ENCODE measurements at places on chromosomes 13 and 19. TPM values are rescaled to one million over a fixed set of nuclear protein-coding genes. Genes with fewer than 3 reads are reported as not detected.
A peak's percentile ranks its signal among the peaks of the same experiment; 100 is the strongest.

BEST2 gene
- total RNA-seq: not detected

GSX1 gene
- total RNA-seq: not detected

ZNF44 gene
- total RNA-seq: 22.1 TPM

BIVM gene
- 47.9 TPM for total RNA-seq

RASAL3 gene
- 0.51 TPM for total RNA-seq

- no peak for DNase-seq
Measured at GRCh38 chr13:43072394-43072793, 49.0 kb downstream of the DNAJC15 start.

- no peak for DNase-seq
Measured at GRCh38 chr13:100300708-100301107, 211.8 kb downstream of the PCCA start.

DNA sequence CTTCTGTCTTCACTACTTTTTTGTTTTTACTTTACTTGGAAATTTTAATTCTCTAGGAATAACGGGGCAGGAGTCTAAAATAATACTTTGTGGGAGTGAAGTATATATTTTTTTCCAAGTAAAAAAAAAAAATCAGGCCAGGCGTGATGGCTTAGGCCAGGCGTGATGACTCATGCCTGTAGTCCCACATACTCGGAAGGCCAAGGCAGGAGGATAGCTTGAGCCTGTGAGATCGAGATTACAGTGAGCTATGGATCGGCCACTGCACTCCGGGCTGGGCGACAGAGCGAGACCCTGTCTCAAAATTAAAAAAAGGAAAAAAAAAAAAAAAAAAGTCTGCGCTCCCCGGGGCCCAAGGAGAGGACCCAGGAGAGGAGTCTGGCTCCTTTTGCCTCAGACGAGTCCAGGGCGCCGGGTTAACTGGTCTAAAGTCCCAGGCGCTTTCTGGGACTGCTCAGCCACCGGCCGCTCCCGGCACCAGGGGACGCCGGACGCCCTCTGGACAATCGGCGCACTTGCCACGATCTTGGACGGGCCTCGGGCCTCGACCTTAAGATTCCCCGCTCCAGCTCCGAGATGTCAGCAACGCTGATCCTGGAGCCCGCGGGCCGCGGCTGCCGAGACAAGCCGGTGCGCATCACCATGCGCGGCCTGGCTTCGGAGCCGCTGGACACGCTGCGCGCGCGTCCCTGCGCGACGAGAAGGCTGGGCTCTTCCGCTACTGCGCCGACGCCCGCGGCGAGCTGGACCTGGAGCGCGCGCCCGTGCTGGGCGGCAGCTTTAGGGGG, 2.7 kb upstream of the ZFP82 start:
- peak; percentile 64 for DNase-seq

GRCh38 chr13:51475727-51476501, 23.1 kb upstream of the INTS6 start:
- DNase-seq: no peak

- no peak for DNase-seq
Measured at GRCh38 chr13:35857769-35858168, 273.4 kb downstream of the DCLK1 start.

GRCh38 chr13:32737111-32737571, 150.9 kb downstream of the PDS5B start:
- DNase-seq: no peak

DNA sequence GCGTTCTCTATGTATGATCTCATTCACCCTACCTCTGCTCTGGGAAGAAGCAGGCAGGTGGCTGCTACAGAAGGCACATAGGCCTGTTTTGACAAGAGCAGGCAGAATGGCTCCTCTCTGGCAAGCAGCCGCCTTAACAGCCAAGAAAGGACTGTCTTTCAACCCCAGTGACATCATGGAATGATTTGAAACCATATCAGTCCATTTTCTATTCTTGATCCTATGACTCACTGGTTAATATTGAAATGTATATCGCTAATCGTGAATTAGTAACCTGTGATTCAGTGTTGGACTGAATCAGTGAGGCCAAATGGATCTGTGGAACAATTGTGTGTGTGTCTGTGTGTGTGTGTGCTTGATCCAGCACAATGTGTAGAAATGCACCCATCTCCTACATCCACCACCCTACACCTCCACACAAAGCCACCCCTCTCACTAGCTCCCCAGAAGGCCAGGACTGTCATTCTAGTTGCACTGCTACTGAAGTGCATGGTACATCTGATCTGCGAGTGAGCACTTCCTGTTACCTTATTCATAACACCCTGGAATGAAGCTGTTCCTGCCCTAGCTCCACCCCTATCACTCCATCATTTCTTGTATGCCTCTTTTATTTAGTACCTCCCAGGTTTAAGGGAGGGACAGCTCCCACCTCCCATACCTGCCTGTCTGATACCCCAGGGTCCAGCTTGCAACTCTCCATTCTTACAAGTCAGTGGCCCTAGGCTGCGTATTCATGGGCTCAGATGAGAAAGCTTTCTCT, 460.0 kb downstream of the FOXO1 start:
- peak; percentile 35 for DNase-seq

- DNase-seq: peak; percentile 71
Measured at GRCh38 chr13:95300625-95301182, 547 bp downstream of the ABCC4 start.

GRCh38 chr19:46975925-46976782, 43.5 kb upstream of the NPAS1 start:
- DNase-seq: peak; percentile 76

- no peak for DNase-seq
Measured at GRCh38 chr13:73731564-73731963, 402.6 kb downstream of the KLF12 start.

DNA sequence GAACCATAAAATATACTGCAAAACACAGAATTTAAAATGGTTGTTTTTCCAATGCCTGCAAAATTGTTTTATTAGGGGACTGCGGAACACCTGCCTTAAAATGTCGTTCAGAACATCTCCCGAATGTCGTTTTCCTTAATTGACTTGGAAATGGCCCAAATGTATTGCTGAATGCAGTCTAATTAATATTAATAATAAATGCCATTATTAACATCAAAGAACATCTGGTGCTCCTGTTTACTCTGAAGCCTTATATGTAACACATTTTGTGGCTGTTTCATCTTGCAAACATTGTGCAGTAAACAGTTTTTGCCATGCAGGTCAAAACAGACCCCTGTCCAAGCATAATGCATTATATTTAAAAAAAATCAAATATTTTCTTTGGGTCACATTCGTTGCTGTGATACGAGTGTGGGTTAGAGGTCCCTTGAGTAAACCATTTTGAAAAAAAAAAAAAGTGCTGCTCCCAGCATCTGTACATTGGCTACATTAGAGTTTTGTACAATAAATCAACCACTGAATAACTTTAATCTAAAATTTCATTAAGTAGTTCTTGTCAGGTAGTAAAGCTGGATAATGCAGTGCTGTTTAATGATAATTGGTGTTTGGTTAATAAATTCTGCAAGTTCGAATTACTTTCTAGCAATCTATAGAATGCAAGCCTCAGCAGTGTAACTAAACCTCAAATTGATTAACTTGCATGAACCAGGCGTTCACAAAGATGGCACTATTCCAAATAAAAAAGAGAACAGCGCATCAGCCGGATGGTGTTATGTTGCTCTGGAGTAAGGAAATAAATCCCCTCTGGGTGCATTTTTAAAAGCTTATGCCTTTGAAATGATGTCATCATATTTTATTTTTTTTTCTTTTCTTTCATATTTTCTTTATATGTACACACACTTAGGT, 140.2 kb downstream of the ZNF536 start:
- peak; percentile 92 for DNase-seq

GRCh38 chr19:47390533-47391488, 28.5 kb downstream of the MEIS3 start:
- DNase-seq: peak; percentile 14

DNA sequence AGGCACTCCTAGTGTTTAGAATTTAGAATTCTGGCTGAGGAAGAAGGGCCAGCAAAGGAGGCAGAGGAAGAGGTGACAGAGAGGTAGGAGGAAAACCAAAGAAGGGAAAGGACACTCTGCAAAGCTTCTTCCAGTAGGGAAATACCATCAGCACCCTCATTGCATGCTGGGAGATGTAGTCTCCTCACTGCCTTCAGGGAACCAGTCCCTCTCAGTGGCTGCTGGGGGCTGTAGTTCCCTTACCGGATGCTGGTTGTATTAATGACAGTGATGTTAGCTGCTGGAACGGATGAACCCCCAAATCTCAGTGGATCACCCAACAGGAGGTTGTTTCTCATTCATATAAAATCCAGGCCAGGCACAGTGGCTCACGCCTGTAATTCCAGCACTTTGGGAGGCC, 10.1 kb downstream of the GRIN2D start:
- DNase-seq: peak; percentile 62

DNA sequence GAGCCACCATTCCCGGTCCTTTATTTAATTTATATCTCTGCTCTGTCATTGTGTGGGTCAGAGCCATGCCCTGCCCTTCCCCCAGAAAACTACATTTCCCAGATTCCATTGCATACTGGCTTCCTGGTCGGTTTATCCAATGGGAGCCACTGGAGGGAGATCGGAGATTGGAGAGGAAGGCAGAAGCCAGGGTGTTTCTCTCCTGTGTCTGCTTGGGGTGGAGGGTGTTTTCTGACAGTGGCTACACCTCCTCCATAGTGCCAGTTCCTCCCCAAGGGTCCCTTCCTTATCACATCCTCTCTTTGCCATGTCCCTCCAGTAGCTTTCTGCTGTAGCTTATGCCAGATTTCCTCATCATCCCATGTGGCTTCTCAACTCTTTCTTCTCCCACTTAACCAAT, 19.0 kb downstream of the OLFM2 start:
- peak; percentile 63 for DNase-seq

GRCh38 chr19:6066661-6067646, 43.3 kb downstream of the RFX2 start:
- DNase-seq: peak; percentile 99

DNA sequence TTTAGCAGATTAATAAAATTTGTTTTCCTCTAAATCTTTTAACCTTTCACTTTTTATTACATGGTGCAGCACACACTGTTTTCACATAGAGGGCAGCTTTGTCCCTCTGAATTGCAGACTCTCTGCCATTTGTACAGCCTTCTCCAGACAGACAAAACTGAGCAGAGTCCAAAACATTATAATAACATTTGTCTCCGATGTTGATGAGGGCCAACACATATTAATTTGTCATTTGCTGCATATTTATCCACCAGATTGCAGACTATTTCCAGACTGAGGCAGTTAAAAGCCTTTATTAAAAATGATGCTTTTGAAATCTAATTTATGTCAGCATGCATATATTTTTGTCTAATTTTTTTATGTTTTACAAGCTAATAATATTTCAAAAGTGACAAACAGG, 1251.9 kb upstream of the SLC10A2 start:
- peak; percentile 61 for DNase-seq

Measured in tongue (tissue), 3 donors.